ENCODE measurements at places on chromosomes 16 and 17. TPM values are rescaled to one million over a fixed set of nuclear protein-coding genes. Genes with fewer than 3 reads are reported as not detected.

The EVPL gene
- 36.4 TPM for total RNA-seq

GRCh38 chr17:58268774-58269556, 11.8 kb downstream of the MPO start:
- no peak for DNase-seq

The CCL11 gene
- total RNA-seq: not detected

GRCh38 chr17:77440560-77440981, 299.8 kb downstream of the SEC14L1 start:
- DNase-seq: no peak

GRCh38 chr16:67910158-67910557, 17.1 kb downstream of the PSKH1 start:
- DNase-seq: no peak

The RUNDC3A gene
- 3.6 TPM for total RNA-seq

GRCh38 chr16:2821487-2822157, 4.6 kb downstream of the PRSS21 start:
- DNase-seq: no peak

DNA sequence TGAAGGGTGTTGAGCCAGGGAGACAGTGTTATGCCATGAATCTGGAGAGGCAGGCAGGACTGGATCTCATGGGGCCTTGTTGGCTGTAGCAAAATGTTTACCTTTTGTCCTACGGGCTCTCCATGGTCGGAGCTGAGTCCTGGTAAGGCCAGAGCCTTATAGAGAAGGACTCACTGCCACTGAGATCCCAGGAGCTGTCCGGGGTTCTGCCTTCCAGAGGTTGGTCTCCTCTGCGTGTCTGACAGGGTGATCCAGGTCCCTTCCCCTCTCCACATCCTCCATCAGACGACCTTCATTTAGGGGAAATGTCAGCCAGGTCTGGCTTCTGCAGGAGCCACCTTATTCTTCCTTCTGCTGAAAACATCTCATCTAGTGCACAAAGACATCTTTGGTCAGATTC, 285.2 kb upstream of the N4BP1 start:
- no peak for DNase-seq

- no peak for DNase-seq
Observed at GRCh38 chr17:6461792-6462524, 17.7 kb downstream of the PIMREG start.

The UQCRC2 gene
- 248 TPM for total RNA-seq

DNA sequence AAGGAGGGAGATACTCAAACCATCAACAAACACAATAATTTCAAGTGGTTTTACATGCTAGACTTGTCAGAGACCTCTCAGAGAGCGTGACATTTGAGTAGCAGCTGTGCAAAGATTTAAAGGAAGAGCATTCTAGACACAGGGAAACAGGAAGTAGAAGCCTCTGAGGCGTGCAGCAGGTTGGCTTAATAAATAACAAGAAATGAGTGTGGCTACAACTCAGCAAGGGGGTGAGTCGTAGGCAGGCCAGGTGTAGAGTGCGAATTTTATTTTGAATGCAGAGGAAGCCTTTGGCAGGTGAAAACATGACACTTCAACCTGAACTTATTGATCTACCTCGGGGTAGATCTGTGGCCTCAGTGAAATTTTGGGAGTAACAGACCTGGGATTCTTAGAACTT, 73.2 kb upstream of the MRTFB start:
- DNase-seq: no peak

The AGRP gene
- not detected for total RNA-seq

DNA sequence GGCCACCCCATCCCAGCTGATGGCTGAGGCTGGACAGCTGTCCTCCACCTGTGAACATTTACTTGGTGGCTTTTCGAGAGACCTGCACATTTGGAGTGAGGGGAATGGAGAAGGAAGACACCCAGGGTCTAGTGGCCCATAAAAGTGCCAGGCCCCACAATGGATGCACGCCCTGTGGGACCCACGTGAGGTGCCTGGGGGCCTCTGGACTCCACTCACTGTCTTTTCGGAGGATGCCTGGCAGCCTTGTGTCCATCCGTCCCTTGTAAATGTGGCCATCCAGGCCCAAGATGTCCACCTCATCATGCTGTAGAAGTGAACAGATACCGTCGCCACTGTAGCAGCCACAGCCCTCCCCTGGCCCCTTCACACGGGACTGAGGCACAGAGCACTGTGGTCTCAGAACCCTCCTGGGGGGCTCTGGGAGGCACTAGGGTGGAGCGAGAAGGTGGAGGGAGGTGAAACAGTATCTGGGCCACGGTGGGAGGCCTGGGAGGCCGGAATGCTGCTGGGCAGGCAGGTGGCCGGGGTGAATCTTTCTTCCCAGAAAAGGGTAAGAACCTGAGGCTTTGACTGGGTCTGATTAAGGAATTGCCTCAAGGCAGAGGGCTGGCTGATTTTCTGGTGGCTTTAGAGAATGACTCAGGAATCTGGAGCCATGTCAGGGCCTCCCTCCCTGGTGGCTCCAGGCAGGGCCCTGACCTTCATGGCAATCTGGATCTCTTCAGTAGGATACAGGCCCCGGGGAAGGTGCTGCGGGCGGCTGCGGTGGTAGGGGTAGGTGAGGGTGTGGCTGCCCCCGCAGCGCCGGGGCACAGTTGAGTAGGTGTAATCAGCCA, 11.5 kb downstream of the UBALD2 start:
- DNase-seq: no peak

The CES4A gene
- 6.1 TPM for total RNA-seq

GRCh38 chr16:81280393-81280792, 34.4 kb upstream of the GAN start:
- no peak for DNase-seq

The KRTAP2-1 gene
- not detected for total RNA-seq

GRCh38 chr16:78507576-78507975, 408.1 kb downstream of the WWOX start:
- DNase-seq: no peak

DNA sequence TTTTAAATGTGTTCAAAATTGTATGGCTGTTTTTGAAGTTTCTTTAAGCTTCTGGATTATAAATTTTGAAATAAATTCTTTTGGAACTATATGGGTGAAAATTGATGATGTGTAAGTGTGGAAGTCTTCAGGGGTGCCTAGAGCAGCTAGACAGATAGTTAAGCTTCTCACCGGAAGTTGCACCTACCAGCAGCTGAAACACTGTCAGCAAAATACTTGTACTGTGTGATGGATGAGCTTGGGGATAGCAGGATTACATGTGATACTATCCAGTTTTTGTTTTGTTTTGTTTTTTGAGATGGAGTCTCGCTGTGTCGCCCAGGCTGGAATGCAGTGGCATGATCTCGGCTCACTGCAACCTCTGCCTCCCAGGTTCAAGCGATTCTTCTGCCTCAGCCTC, 19.7 kb downstream of the RBL2 start:
- DNase-seq: no peak

The MMP25 gene
- total RNA-seq: 0.67 TPM

DNA sequence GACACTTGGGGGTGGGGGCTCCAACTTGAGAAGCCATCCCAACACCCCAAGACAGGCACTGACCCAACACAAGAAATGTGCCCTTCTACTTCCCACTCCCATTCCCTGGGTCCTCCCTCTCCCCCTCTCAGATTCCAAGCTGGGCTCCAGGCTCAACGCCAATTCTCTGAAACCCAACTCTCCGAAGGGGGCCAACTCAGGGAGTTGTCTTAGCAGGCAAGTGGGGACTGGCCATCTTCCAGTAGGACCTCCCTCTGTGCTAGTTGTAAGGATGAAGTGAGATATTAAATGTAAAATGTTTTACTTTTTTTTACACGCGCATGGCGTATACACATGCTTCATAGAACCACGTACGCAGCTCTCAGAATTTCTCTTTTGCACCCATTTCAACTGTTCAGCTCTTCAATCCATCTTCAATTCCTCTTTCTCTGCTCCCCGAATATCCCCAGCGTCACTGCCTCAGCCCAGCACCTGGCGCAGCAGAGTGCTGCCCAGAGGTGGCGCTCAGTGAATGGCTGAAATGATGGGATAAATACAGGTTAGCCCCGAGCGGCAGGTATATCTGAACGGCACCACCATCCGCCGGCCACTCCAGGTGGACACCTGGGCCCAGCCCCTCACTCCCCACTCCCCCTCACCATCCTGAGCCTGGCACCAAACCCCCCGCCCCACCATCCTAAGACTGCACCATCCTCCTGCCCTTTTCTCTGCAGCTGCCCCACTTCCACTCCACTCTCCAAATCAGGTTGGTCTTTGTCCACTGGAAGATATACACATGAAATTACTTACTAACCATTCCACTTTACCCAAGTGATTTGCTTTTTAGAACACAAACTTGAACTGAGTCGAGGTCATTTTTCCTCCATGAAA, 43.9 kb upstream of the TNRC6C start:
- DNase-seq: no peak

DNA sequence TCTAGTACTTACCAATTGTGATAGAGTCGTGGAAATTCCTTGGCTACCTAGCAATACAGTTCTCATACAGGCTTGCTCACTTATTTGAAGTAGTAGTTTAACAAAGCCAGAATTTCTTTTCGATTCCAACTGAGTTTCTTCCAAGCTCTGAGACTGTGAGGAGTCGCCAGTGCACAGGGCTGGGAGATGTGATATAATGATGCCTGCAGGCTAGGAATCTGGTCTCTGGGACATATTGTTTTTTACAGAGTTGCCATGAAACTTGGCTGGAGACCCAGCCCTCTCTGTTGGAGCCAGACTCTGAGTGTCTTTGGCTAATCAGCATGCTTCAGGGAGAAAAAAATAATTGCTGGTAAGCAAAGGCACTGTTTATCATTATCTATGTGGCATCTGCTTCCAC, 698.8 kb upstream of the GOT2 start:
- no peak for DNase-seq

The FLII gene
- total RNA-seq: 207 TPM

DNA sequence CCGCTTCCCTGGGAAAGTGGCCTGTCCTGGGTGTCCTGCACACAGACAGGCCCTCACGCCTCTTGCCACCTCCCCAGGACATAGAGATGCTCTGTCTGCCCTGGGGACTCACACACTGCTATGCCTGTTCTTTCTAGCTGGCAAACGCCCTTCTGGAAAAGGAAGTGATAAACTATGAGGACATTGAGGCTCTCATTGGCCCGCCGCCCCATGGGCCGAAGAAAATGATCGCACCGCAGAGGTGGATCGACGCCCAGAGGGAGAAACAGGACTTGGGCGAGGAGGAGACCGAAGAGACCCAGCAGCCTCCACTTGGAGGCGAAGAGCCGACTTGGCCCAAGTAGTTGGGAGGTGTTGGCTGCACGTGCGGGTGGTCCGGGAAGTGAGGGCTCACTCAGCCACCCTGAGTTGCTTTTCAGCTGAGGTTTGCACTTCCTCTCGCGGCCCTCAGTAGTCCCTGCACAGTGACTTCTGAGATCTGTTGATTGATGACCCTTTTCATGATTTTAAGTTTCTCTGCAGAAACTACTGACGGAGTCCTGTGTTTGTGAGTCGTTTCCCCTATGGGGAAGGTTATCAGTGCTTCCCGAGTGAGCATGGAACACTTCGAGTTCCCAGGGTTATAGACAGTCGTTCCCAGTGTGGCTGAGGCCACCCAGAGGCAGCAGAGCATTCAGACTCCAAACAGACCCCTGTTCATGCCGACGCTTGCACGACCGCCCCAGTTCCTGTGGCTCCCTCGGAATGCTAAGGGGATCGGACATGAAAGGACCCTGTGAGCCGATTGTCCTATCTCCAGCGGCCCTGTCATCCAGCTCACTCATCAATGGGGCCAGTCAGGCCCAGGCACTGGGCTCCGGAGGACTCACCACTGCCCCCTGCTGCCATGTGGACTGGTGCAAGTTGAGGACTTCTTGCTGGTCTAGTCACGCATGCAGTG, 3.5 kb upstream of the RPL13 start:
- no peak for DNase-seq

The HBA2 gene
- not detected for total RNA-seq

- DNase-seq: no peak
Observed at GRCh38 chr17:2906901-2907300, 110.7 kb downstream of the RAP1GAP2 start.

DNA sequence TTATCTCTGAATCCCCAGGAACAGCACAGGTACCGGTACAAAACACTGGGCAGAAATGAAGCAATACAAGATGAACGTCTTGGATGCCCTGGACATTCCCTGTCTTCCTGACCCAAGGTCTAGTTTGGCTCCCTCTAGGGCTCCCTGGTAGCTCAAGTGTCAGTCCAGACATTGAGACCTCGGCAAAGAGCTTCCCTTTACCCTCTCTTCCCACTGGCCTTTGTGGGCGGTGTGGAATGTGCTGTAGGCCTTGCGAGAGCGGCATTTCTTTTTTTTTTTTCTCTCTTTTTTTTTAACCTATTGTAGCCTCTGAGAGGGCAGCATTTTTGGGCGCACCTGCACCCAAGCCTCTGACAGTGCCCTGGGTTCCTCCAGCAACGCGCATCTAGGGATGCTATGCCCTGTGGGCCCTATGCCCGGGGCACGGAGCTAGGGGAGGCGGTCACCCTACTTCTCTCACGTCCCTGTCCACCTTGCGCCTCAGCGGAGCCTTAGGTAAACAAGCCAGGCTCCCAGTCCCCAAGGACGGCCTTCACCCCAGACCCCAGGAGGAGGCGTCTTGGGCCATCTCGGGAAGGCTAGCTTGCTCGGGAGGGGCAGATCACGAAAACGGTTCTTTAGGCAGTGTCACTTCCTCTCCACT, 1.2 kb upstream of the NFATC3 start:
- no peak for DNase-seq

The SPIRE2 gene
- 21.7 TPM for total RNA-seq

The CIBAR2 gene
- not detected for total RNA-seq

The ABCC11 gene
- not detected for total RNA-seq

DNA sequence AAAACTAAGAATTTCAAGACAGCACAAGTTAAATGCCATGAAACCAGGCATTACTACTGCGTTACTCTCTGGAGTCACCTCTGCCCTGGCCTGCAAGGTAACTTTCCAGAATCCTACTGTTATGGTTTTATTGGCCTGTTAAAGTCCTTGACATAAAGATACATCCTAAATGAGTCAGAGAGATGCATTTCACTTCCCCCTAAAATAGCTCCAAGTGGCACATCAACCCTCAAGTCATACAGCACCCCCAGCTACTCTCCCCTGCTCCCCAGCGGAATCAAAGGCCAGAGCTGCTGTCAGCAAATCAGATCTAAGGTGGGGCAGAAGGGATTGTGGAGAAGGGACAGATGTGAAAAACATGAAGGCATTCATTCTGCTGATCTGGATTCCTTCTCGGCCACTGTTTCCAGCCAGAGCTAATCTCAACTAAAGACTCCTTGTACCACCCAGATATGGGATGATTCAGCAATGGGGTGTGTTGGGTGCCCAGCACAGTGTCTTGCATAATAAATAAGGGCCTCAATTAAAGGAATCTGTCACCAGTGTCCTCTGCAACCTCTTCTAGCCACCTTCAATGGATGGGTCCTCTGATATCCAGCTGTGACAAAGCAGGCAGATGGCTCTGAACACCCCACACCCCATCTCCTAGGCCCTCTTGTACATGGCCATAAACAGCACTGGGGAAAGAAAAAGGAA, 8.5 kb upstream of the CCL1 start:
- DNase-seq: no peak

DNA sequence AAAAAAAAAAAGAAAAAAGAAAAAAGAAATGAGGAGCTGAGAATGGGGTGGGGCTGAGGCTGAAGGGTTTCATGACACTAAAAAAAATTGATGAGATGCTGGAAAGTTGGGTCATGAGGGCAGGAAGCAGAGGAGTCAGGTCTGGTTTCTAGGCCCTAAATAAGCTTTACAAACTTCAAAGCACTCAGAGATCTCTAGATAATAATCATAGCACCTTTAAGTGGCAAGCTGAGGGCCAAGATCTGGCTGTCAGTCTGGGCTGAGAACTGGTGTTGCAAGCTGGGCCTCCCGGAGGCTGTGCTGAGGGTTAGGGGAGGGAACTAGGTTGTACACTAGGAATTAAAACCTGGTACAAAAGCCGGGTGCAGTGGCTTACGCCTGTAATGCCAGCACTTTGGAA, 6.4 kb downstream of the ZNF764 start:
- DNase-seq: no peak

The SECTM1 gene
- total RNA-seq: 5.4 TPM

The CACNG1 gene
- total RNA-seq: 0.13 TPM

Data from Panc1 (cell line).